ENCODE measurements at places on chromosomes 7 and 10.

GRCh38 chr10:43955978-43956377, 307.3 kb upstream of the ZNF32 start:
- DNase-seq: no peak

GRCh38 chr10:17428351-17429097, 25.9 kb downstream of the ST8SIA6 start:
- peak; percentile 37 for DNase-seq

DNA sequence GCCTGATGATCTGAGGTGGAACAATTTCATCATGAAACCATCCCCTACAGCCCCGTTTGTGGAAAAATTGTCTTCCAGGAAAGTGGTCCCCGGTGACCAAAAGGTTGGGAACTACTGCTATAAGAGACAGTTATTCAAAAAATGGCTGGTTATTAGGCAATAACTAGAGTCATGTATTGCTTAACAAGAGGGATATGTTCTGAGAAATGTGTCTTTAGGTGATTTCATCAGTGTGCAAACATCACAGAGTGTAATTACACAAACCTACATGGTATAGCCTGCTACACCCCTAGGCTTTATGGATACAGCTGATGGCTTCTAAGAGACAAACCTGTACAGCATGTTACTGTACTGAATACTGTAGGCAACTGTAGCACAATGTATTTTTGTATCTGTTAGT, 71.3 kb upstream of the CSTF2T start:
- DNase-seq: no peak

DNA sequence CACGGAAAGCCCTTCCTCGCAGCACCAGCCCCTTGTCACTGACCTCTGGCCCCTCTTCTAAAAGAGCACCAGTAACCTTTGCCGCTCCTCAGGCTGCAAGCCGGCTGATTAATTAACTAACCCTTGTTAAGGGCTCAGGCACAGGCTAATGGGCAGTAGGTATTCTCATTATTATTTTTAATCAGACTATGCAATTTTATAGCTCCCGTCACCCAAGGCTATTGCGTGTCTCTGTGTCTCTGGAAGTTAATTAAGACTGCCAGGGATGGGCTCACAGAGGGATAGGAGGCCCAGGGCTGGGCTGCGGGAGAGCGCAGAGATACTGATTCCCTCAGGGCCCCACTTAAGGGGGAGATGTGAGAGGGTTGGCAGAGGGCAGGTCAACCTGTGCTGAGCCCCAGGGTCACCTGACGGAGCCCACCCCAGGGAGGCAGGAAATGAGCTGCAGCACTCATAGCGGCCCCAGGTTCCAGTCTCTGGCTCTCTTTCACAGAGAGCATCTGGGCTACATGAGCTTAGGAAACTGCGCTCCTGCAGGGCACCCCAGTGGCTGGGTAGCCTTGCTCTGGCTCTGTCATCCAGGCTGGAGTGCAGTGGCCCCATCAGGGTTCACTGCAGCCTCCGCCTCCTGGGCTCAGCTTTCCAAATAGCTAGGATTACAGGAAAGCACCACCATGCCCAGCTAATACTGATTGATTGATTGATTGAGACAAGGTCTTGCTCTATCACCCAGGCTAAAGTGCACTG, 92.2 kb upstream of the LRRC4 start:
- no peak for DNase-seq

DNA sequence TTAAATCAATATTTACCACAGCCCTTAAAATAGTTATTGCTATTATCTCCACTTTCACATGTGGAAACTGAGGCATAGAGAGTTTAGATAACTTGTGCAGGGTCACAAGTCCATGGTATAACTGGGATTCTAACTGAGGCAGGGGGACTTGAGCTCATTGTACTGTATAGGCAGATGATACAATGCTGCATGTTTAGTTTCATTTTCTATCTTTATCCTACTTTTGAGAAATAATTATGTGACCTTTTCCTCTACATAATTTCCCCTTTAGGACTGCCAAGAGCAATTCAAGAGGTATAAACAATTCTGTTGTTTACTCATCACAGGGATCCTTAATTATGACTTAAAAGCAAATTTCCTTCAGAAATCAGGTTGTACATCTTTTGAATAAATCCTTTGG, 193.1 kb downstream of the SUGCT start:
- DNase-seq: no peak

DNA sequence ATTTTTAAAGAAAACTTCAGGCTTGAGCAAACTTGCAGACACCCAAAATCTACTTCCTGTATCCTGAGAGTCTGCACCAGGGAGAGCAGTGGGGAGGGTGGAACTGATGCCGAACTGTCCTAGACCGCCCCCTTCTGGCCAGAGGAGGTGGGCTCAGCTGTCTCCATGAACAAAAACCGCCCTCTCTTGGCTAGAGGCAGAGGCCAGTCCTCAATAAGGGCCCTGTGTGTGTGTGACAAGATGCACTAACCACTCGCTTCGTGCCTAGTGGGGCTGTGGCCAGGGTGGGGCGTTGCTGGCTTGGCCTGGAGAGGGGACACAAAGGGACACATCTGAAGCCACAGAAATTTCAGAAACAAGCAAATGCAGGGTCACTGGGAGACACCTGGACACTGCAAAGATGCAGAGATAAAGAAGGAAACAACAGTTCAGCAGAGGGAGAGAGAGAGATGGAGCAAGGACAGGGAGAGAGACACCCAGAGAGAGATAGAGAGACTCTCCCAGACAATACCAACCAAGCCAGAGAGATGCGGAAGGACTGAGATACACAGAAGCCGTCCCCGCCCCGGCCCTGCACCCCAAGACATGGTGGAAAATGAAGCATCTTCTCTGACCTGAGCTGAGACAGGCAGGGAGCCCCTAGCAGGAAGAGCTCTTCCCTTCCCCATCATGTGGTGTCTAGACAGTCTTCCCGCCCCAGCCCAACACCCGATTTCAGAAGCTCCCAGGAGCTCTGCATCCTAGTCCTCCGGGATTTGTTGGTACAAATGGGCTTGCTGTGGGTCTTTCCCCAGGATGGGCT, 22.7 kb upstream of the FXYD4 start:
- DNase-seq: peak; percentile 66

DNA sequence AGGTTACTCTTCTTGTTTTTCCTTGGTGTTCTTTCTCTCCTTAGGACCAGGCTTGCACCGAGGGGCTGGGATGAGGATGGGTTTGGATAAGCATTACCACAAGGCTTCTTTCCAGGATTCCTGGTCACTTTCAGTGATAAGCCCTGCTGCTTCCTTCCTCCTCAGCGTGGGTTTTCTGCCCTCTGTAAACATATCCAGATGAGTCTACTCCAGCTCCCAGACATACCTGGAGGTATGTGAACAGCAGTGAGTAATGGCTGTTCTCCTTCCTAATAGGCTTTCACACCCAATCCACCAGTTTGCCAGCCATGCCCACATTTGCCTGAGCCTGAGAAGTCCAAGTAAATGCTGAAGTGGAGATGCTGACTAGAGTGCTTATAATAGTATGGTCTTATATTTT, 229.8 kb upstream of the YAE1 start:
- DNase-seq: no peak

DNA sequence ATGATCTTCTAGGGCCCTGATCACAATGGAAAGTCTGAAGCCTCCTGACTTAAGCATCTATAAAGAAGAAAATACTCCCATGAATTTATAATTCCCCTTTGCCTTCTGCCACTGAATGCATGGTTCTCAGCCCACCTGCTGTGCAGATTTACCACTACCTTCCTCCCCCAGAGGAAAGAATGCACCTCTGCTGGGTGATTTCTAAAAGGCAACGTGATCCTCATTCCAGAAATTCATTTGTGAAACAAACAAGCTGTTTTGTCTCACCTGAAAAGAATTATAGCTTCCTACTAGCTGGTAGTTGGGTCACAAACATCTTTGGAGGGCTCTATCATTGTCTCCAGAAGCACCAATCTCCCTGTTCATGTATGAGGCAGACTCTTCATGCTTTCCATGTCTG, 320.2 kb downstream of the CDC14C start:
- DNase-seq: no peak

- DNase-seq: no peak
Measured at GRCh38 chr7:50273870-50274269, 30.6 kb upstream of the IKZF1 start.
